ENCODE measurements at places on chromosomes 2 and 18.

- no peaks in the 10 kb centered on the region for H3K27me3 ChIP-seq
- H3K27ac ChIP-seq: no peak overlapping the region
- DNase-seq: no peak
- no peaks in the 10 kb centered on the region for H3K4me1 ChIP-seq
Measured at GRCh38 chr18:5868218-5868854, 27.0 kb downstream of the TMEM200C start.

- no peak for DNase-seq
- no peaks in the 10 kb centered on the region for H3K27me3 ChIP-seq
- H3K27ac ChIP-seq: no peak overlapping the region
- peak overlapping the region; percentile 78 for H3K4me3 ChIP-seq
Measured at GRCh38 chr2:69639266-69639665, 4.3 kb downstream of the AAK1 start.

GRCh38 chr2:74862020-74862964 lies 28.4 kb downstream of the HK2 start:
- DNase-seq: no peak
- H3K27ac ChIP-seq: no peak overlapping the region
- no peaks in the 10 kb centered on the region for H3K27me3 ChIP-seq

GRCh38 chr2:17912266-17912691 lies 33.8 kb downstream of the KCNS3 start:
- no peak overlapping the region for H3K27ac ChIP-seq
- H3K4me1 ChIP-seq: no peaks in the 10 kb centered on the region
- H3K27me3 ChIP-seq: peaks cover 8% of the 10 kb centered on the region
- no peak for DNase-seq
- no peaks in the 10 kb centered on the region for H3K36me3 ChIP-seq

GRCh38 chr18:45496741-45497140 lies 118.5 kb upstream of the SLC14A2 start:
- no peak for DNase-seq
- no peaks in the 10 kb centered on the region for H3K27me3 ChIP-seq
- no peaks in the 10 kb centered on the region for H3K36me3 ChIP-seq
- no peaks in the 10 kb centered on the region for H3K4me1 ChIP-seq
- no peak overlapping the region for H3K4me3 ChIP-seq

- no peaks in the 10 kb centered on the region for H3K36me3 ChIP-seq
- no peak overlapping the region for H3K4me3 ChIP-seq
- no peaks in the 10 kb centered on the region for H3K4me1 ChIP-seq
- no peaks in the 10 kb centered on the region for H3K27me3 ChIP-seq
- no peak for DNase-seq
Measured at GRCh38 chr2:180618570-180618969, 361.8 kb upstream of the UBE2E3 start.

DNA sequence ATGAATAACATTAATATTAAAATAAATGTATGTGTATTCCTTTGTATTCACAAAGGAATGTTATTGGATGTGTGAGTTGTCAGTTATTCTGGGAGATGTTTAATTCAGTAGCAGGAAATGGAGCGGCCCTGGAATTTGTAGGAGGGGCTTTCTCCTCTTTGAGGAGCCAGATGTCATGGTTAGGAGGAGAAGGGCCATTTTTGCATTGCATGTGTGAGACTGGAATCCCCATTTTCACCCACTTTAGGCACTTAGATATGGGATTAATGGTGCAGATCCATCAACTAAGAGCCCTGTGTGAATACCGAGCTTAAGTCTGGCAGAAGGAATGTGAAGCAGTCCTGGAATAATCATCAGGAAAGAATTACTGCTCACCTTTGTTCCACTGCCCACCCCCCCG lies 439.2 kb downstream of the PARD3B start:
- DNase-seq: no peak
- no peak overlapping the region for H3K4me3 ChIP-seq
- no peaks in the 10 kb centered on the region for H3K4me1 ChIP-seq
- no peak overlapping the region for H3K27ac ChIP-seq
- H3K36me3 ChIP-seq: no peaks in the 10 kb centered on the region
- no peaks in the 10 kb centered on the region for H3K27me3 ChIP-seq

DNA sequence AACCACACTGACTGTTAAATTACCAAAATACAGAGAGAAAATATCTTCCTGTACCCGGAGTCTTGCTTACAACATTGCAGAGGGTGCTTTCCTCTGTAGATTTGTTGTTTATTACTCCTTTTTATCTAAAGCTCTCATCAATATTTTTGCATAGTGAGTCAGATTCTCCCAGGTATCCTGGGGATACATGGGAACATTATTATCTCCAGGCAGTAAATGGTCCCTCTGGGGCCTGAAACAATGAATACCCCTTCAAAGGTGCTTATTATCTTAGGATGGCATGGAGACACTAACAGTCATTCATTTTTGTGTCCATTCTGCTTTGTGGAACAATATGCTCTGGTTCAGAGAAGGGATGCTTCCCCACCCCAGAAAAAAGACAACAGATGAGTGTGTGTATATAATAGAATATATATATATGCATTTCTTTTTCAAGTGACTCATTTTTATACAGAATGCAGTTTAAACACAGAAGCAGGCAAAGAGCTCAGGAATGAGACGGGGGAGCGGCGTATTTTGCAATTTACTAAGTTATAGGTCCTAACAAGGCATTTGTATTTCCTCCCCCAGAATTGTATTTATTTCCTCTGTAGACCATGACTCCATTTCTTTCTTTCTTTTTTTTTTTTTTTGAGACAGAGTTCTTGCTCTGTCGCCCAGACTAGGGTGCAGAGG lies 424.8 kb upstream of the ZEB2 start:
- H3K27ac ChIP-seq: no peak overlapping the region
- no peak overlapping the region for H3K4me3 ChIP-seq
- no peak for DNase-seq

- no peaks in the 10 kb centered on the region for H3K27me3 ChIP-seq
- H3K4me3 ChIP-seq: no peak overlapping the region
- H3K36me3 ChIP-seq: no peaks in the 10 kb centered on the region
- no peak for DNase-seq
- no peaks in the 10 kb centered on the region for H3K4me1 ChIP-seq
- H3K27ac ChIP-seq: no peak overlapping the region
Measured at GRCh38 chr2:39723946-39724827, 54.9 kb downstream of the THUMPD2 start.

- no peak overlapping the region for H3K27ac ChIP-seq
- peaks cover 11% of the 10 kb centered on the region for H3K4me1 ChIP-seq
Measured at GRCh38 chr18:911486-911885, 6.8 kb downstream of the ADCYAP1 start.

- no peaks in the 10 kb centered on the region for H3K36me3 ChIP-seq
- peaks cover 27% of the 10 kb centered on the region for H3K4me1 ChIP-seq
- no peaks in the 10 kb centered on the region for H3K27me3 ChIP-seq
- no peak for DNase-seq
- no peak overlapping the region for H3K4me3 ChIP-seq
Measured at GRCh38 chr18:2985628-2986027, 27.3 kb downstream of the LPIN2 start.

DNA sequence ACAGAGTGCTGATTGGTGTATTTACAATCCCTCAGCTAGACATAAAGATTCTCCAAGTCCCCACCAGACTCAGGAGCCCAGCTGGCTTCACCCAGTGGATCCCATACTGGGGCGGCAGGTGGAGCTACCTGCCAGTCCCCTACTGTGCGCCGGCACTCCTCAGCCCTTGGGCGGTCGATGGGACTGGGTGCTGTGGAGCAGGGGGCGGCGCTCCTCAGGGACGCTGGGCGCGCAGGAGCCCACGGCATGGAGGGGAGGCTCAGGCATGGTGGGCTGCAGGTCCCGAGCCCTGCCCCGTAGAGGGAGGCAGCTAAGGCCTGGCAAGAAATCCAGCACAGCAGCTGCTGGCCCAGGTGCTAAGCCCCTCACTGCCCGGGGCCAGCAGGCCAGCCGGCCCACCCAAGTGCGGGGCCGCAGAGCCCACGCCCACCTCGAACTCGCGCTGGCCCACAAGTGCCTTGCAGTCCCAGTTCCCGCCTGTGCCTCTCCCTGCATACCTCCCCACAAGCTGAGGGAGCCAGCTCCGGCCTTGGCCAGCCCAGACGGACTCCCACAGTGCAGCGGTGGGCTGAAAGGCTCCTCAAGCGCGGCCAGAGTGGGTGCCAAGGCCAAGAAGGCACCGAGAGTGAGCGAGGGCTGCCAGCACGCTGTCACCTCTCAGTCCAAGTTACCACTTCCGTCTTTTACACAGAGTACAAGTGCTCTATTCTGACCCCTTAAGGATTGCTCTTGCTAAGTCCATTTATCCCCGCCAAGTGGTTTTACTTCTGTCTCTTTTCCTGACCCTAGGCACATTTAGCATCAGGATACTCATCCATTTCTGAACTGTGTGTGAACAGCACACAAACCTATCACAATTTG lies 1.7 kb upstream of the RPE start:
- H3K4me3 ChIP-seq: no peak overlapping the region
- DNase-seq: no peak
- H3K27ac ChIP-seq: no peak overlapping the region
- H3K27me3 ChIP-seq: no peaks in the 10 kb centered on the region

DNA sequence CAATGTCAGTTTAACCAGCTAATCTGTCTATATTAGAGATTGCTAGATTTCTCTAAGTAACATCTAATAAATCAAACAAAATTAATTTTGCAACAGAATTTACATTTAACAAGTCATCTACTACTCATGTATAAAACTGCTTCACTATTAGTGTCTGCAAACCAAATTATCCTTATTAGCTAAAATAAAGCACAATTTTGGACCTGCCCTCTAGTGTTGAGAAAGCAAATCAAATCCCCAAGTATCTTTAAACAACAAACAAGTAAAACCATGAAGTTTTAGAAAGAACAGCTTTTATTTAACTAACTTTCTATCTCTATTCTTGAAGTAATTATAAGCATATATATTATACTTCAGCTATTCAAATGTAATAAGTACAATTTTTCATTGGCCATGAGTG lies 113.1 kb upstream of the SP3 start:
- no peak for DNase-seq
- no peaks in the 10 kb centered on the region for H3K36me3 ChIP-seq
- H3K27me3 ChIP-seq: no peaks in the 10 kb centered on the region
- H3K27ac ChIP-seq: no peak overlapping the region
- no peaks in the 10 kb centered on the region for H3K4me1 ChIP-seq

- H3K4me1 ChIP-seq: no peaks in the 10 kb centered on the region
- DNase-seq: no peak
- no peak overlapping the region for H3K27ac ChIP-seq
- H3K27me3 ChIP-seq: no peaks in the 10 kb centered on the region
- H3K4me3 ChIP-seq: no peak overlapping the region
Measured at GRCh38 chr2:143968860-143969259, 551.1 kb downstream of the ZEB2 start.

GRCh38 chr2:100800915-100801314 lies 19.0 kb upstream of the NPAS2 start:
- no peak for DNase-seq
- no peak overlapping the region for H3K27ac ChIP-seq
- no peak overlapping the region for H3K4me3 ChIP-seq
- no peaks in the 10 kb centered on the region for H3K36me3 ChIP-seq

DNA sequence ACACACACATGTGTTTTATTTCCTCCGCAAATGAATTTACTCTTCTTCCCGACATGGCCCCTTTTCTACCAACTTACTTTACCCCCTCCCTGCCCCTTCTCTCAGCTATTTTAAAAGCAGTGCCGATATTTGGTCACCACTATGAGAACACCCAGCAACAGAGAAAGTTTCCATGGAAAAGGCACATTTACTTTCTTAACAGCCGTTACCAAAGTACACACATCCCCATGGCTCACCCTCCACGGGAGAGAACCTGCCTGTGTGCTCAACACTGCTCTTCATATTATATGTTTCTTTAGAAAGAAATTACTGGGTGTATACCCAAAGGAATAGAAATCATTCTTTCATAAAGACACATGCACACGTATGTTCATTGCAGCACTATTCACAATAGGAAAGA lies 714.4 kb downstream of the DCDC2C start:
- H3K27ac ChIP-seq: no peak overlapping the region
- H3K36me3 ChIP-seq: no peaks in the 10 kb centered on the region
- no peak overlapping the region for H3K4me3 ChIP-seq
- H3K27me3 ChIP-seq: no peaks in the 10 kb centered on the region
- no peak for DNase-seq
- H3K4me1 ChIP-seq: no peaks in the 10 kb centered on the region

DNA sequence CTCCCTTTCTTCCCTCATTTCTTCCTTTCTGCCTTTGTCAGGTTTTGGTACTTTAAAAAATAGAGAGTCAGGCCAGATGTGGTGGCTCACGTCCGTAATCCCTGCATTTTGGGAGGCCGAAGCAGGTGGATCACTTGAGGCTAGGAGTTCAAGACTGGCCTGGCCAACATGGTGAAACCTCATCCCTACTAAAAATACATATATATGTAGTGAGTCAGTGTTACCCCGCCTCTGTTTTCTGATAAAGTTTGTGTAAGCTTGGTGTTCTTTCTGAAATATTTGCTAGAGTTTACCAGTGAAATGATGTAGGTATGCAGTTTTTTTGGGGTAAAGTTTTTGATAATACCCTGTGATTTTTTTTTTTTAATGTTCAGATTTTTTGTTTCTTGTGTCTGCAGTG lies 58.8 kb downstream of the DGKD start:
- H3K27ac ChIP-seq: peak overlapping the region; percentile 26
- no peaks in the 10 kb centered on the region for H3K36me3 ChIP-seq
- DNase-seq: no peak
- no peak overlapping the region for H3K4me3 ChIP-seq
- no peaks in the 10 kb centered on the region for H3K27me3 ChIP-seq

GRCh38 chr2:157336137-157337010 lies 10.8 kb upstream of the ERMN start:
- H3K27ac ChIP-seq: no peak overlapping the region
- no peaks in the 10 kb centered on the region for H3K27me3 ChIP-seq
- no peak overlapping the region for H3K4me3 ChIP-seq
- H3K4me1 ChIP-seq: peaks cover 4% of the 10 kb centered on the region
- no peak for DNase-seq

DNA sequence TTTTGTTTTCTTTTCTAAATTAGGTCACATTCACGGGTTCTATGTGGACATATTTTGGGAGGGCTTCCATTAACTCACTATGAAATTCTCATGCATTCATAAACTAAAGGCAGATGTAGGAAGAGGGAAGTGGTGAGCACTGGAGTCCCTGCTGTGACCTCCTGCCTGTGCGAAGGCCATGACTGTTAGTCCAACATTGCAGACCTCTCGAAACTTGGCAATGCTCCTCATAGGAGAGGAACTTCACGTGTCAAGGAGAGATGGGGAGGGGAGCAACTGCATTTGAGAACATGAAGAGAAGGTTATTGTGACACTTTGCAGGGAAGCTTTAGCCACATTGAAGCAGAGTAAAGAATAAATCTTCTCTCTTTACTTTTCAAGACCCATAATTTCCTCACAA lies 126.4 kb upstream of the HNMT start:
- H3K4me1 ChIP-seq: no peaks in the 10 kb centered on the region
- H3K27ac ChIP-seq: no peak overlapping the region
- DNase-seq: no peak
- no peak overlapping the region for H3K4me3 ChIP-seq
- H3K27me3 ChIP-seq: no peaks in the 10 kb centered on the region

DNA sequence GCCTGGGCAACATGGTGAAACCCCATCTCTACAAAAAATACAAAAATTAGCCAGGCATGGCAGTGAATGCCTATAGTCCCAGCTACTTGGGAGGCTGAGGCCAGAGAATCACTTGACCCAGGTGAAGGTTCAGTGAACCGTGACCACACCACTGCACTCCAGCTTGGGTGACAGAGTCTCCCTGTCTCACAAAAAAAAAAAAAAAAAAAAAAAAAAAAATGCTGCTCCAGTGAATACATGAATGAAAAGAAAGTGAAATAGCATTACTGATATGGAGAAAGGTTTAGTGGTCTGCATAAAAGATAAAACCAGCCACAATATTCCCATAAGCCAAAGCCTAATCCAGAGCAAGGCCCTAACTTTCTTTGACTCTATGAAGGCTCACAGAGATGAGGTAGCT lies 44.5 kb downstream of the METTL8 start:
- no peaks in the 10 kb centered on the region for H3K27me3 ChIP-seq
- no peak for DNase-seq
- no peaks in the 10 kb centered on the region for H3K4me1 ChIP-seq
- no peak overlapping the region for H3K4me3 ChIP-seq

Measured in effector memory CD4-positive, alpha-beta T cell (primary cell).